NCI-H1105 treated with DMSO at 0.1 percent for 48 hours (cell line): ENCODE measurements at places on chromosomes 7 and 10.

- peak; percentile 47 for DNase-seq
Measured at GRCh38 chr7:124630395-124630794, 135.2 kb downstream of the GPR37 start.

DNA sequence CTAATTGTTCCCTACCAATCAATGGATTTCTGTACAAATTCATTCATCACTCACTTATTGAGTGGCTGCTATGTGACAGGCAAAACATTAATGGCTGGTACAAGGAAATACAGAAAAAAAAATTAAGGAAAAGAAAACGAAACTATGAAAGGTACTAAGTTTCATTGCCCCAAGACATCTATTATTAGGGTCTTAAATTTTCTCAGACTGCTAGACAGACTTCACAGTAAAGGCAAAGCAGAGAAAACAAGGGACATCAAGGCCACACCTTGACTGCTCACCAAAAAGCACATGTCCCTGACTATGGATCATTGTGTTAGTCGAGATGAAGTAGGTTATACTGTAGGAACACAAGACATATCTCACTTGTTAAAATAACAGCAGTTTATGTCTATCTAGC is 36.5 kb downstream of the DGKI start:
- DNase-seq = no peak

DNA sequence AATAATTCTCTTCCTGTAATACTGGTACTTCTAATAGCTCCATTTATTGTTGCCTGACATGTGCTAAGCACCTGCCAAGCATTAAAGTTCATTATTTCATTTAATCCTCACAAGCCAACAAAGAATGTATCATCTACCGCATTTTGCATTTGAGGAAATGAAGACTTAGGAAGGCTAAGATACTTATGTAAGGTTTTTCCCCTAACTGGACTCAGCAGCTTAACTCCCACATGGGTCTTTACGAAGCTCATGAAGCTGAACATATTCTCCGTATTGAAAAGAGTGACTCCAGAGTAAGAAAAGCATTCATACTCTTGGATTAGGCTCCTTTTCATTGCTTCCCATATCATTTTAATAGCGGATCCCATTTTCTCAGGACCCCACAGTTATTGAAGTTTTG is 155.7 kb upstream of the TMEM72 start:
- no peak for DNase-seq

DNA sequence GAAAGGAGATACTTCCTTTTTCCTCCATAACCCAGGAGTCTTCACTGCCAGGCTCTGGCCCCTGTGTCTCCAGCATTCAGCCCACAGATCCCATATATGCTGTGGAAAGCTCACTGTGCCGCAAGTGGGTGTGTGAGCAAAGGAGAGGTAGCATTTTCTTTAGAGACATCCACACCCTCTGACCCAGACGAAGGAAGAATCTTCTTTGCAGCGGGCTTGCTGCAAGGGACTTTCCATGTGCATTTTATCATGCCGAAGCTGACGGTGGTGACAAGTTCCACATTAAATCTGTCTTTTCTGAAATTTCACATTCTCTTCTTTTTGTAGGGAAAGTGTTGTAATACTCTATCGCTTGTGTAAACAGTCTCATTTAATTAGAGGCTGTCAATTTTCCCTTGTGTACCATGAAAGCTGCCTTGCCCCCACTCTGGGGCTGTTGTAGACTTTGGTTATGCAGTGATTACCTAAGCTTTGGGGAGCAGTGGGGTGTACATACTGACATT is 409.5 kb downstream of the SUGCT start:
- DNase-seq = no peak

GRCh38 chr10:9823268-9823930 is 1194.3 kb upstream of the CELF2 start:
- no peak for DNase-seq

GRCh38 chr7:129436335-129436923 is 2.2 kb downstream of the STRIP2 start:
- DNase-seq = peak; percentile 66

- DNase-seq = no peak
Measured at GRCh38 chr7:128029405-128029995, 1.7 kb downstream of the LRRC4 start.

- DNase-seq = no peak
Measured at GRCh38 chr10:114239994-114240345, 916 bp downstream of the VWA2 start.

DNA sequence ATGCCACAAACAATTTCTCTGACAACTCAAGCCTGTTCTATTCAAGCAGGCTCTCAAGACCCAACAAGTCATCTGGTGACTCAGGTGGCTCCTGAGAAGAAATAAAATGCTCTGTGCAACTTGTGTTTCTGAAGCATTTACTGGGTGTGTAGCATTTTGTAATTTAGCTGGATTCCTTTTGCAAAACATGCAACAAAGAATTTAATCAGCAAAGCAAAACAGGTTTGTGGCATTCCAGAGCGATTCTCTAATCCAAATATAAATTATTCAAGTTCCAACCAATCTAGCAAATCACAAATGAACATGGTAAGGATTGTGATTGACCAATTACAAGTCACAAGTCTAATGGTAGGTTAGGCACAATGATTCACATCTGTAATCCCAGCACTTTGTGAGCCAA is 39.8 kb upstream of the C10orf67 start:
- no peak for DNase-seq

GRCh38 chr7:151138153-151138851 is 29.2 kb downstream of the GBX1 start:
- no peak for DNase-seq

GRCh38 chr10:84537447-84537931 is 209.1 kb downstream of the CCSER2 start:
- peak; percentile 31 for DNase-seq

GRCh38 chr10:77909749-77910375 is 16.7 kb downstream of the DLG5 start:
- DNase-seq = no peak

- no peak for DNase-seq
Measured at GRCh38 chr10:93991596-93992284, 2.0 kb upstream of the PLCE1 start.

GRCh38 chr10:69334302-69335062 is 56.2 kb downstream of the HK1 start:
- DNase-seq = no peak

DNA sequence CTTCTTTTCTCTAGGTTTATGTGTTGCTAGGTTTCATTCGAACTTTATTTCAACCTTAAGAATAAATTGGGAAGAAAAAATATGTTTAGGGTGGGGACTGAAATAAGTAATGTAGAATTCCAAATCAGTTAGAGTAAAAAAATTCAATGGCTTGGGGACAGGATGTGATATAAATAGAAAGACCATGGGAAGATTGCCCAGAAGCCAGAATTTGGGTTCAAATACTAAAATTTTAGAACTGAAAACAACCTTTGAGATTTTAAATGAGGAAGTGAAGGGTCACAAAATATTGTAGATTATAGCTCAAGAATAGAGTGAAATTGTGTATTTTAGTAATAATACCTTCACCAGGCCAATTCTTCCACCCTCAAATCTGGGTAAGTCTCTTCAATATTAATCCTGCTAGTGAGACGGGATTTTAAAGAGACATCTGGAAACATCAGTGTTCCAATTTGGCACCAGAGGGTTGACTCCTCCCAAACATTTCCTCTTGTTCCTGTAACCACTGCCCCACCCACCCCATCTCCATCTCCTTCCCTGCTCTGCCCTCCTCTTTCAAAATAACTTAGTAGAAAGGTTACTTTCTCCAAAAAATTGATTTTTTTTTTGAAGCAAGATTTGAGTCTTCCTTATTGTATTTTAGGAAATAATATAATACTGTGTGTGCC is 51.3 kb upstream of the FAM3C start:
- no peak for DNase-seq

- DNase-seq = no peak
Measured at GRCh38 chr7:143892527-143893300, 9.3 kb downstream of the TCAF1 start.

GRCh38 chr10:103175580-103176285 is 17.3 kb downstream of the NT5C2 start:
- no peak for DNase-seq

DNA sequence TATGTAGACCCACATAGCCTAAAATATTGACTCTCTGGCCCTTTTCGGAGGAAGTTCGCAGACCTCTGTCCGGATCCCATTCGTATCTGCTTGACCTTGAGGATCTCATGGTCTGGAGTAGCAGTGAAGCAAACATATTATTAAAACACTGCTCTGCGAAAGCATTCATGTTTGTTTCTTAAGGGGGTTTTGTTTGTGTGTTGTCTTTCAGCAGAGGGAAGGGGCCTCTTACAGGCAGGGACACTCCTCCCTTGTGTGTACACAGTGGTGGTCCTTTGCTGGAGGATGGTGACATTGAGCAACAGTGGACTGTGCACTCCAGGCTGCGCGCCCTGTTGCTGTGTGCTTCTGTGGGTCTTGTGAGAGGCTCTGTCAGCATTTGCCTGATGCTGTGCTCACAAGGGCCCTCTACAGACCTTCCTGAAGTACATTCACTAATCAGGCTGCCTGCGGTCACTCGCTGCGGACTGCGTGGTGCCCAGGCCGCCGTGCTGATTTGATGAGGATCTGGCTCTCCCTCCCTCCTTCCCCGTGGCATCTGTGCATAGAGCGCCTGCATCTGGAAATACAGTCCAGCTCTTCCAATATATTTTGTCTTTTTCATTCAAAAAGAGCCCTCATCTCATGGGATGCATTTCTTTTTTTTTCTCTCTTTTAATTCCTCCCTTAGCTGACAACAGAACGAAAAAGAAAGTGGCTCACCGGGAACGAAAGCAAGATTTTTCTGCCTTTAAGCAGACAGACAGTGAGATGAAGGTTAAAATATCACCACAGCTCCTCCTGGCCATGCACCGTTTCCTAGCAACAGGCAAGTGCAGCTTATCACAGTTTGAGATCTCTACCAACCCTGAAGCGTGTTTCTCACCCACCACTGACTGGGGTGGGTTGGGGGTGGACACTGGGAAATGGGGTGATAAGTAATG is 135.8 kb downstream of the CNNM2 start:
- no peak for DNase-seq

- peak; percentile 36 for DNase-seq
Measured at GRCh38 chr7:112898432-112899290, 108.5 kb upstream of the TMEM168 start.

DNA sequence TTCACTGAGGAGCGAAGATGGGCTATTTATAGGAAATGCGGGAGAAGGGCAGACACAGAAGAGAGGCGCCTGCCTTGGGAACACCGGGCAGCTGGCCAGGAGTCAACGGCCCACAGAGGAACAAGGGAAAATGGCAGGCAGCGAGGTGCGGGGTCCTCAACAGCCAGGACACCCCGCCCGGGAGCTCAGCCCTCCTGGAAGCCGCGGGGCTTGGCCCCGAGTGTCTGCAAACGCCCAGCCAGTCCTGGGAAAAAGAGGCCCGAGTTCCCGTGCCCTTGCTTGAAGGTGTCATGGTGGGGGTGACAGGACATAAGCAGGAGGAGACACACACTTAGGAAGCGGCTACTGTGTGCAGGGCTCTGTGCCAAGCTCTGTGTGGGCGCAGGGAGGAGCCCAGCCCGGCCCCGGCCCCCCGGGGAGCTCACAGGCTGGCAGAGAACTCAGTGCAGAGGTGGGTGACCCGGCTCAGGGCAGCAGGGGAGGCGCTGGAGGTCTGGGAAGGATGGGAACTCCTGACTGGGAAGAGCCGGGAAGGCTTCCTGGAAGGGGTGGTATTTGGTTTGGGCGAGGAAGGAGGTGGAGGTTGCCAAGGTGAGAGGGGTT is 79.9 kb downstream of the ELFN1 start:
- DNase-seq = no peak

- DNase-seq = no peak
Measured at GRCh38 chr7:73577627-73578341, 595 bp downstream of the TBL2 start.

- DNase-seq = no peak
Measured at GRCh38 chr10:91974960-91975359, 51.4 kb downstream of the BTAF1 start.

- no peak for DNase-seq
Measured at GRCh38 chr7:30797176-30798040, 26.2 kb downstream of the MINDY4 start.

DNA sequence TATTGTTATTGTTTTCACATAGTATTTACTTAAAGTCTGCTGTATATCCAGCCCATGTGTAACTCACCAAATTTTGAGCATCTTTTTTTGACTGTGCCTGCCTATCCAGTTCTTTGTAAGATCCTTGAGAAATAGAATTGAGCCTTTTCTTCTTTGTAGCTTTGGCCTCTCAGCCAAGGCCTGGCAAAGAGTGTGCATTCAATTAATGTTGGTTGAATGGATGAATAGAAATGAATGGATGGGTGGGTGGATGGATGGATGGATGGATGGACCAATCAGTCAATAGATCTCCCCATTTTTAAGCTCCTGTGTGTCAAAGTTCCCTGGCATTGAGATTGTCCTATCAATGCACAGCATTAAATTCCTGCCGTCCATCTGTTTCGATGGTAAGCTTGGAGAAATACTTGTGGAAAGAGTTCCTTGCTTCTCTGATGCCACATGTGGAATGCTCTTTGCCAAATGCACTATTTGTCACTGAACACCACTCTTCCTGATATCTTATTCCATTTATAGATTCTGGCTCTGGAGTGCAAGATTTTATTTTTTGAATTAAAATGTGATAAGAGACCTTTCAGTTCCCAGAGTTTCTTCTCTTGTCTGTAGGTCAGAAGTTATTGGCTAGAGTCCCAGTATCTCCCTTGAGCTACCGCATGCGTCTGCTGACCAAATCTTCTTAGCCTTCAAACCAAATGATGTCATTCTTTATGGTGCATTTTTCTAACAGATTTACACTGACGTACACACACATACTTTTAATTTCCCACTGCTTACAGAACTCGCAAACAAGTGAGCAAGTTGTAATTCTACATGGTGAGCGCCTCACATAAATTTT is 20.7 kb upstream of the ADRB1 start:
- DNase-seq = no peak

DNA sequence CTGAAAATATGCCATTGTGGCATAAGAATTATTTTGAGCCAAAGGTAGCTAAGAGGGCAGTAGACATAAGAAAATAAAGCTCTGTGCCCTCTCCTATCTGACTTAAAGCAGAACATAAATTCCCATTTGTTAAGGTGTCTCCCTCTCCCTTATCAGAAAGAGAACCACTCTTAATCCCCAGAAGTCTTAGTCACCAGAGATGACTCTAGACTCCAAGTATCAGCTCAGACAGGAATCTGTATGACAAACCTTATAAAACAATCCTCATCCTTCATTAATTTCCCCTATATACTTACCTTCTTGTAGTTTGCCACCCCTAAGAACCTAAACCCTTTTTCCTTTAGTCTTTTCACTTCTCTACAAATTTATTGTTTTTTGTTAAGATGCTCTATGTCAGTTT is 21.8 kb upstream of the PIP4K2A start:
- DNase-seq = no peak

GRCh38 chr10:80201608-80202141 is 3.7 kb downstream of the ANXA11 start:
- no peak for DNase-seq
